Activated T-cell treated with anti-CD3 and anti-CD28 coated beads for 48 hours (primary cell): ENCODE measurements at places on chromosomes 2 and 18.

- no peak for DNase-seq
Observed at GRCh38 chr2:63663013-63663864, 74.5 kb downstream of the MDH1 start.

- DNase-seq: no peak
Observed at GRCh38 chr2:74502147-74502719, 2.8 kb upstream of the LBX2 start.

DNA sequence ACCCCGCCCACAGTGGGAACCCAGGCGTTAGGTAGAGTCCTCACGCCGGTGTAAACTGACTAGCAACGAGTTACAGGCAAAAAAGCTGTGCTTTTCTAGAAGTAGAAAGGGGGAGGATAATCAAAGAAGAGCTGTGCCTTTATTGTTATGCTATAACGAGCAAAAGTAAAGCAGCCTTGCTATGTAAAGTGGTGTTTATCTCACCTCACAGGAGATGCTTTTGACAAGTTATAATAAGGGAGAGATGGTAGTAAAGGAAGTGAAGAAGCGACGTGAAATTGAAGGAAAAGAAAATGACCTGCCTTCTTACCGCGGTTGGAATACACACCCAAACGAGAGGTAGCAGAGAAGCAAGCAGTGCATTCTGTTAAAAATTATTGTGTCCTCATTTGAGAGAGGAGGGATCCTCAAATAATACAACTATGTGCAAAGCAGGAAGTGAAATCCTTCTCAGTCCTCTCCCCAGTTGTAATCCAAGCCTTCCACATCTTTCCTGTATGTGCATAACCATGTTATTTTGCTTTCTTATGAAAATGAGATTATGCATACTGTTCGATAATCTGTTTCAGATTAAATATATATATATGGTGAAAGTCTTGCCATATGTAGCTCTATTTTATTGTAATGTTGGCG lies 962 bp downstream of the TANK start:
- DNase-seq: no peak

DNA sequence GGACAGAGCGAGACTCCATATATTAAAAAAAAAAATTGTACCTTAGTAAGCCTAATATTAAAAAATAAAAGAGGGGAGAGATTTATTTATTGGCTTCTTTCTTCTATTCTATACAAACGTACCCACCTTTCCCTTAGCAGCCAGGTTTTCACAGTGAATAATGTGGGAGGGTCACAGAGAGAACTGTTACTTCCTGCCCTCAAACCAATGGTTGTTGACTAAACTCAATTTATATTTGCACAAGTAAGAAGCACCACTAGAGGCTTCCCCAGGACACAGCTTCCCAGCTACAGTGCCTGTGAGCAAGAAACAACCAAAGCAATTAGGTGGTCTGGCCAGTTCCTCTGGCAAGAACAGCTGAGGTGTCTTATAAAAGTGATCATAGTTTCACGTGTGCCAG lies 28.9 kb upstream of the GALR1 start:
- DNase-seq: no peak

- no peak for DNase-seq
Observed at GRCh38 chr2:217667035-217667434, 335.8 kb downstream of the TNS1 start.

- DNase-seq: no peak
Observed at GRCh38 chr2:96512341-96512740, 7.2 kb upstream of the NEURL3 start.

- no peak for DNase-seq
Observed at GRCh38 chr2:26610504-26611335, 30.4 kb downstream of the CIB4 start.

DNA sequence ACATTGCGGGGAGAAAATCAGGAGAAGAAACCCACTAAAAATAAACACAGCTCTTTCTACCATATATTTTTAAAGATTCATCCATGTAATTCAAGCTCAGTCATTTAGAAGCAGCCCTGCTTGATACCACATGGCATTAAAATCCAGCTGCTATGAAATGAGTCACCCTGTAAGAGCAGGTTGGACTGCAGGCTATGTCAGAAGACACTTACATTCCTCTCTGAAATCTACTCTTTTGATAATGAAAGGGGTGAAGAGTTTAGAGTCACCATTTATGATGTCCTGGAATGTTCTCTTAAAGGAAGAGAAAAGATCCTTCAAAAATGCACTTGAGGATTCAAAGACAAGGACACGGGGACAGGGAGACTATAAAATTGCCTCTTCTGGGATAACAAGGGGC lies 100.6 kb upstream of the APCDD1 start:
- DNase-seq: no peak

DNA sequence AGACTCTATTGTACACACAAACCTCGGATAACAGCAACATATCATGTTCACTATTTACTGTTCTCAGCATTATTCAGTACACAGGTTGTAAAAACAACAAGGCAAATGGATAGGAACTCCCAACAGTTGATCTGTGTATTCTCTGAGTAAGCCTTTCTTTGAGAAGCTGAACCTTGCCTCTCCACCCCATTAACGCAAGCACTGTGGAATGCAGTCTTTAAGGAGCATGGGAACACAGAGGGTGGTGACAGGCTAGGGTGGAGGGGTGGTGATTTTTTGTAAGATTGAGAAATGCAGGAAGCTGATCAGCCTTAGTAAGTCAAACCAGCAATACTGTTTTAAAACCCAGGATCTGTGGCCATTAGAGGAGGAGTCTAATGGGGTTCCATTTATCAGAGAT lies 19.6 kb upstream of the SERPINB11 start:
- no peak for DNase-seq

GRCh38 chr2:209988010-209988409 lies 14.4 kb upstream of the RPE start:
- DNase-seq: no peak
